SHP77 (cell line): ENCODE measurements at places on chromosomes 5 and 9.

- DNase-seq, result no peak
These were observed 136.4 kb upstream of the PCSK5 start for GRCh38 chr9:75754080-75754479.

DNA sequence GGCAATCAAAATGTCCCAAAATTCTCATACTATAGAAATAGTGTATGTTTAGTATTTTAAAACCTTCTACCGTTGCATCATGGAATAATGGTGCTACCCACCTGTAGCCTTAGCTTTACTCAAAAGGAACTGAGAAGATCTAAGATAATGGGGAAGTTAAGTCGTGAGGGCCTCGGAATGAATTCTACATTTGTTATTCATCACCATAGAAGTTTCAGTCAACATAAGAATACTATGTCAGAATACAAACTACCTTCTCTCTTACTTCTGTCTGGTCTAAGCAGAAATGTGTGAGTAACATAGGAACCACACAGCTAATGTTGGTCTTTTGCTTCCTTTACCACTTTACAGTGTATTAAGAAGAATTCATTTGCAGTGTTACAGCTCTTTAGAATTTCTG lies 43.2 kb downstream of the RFK start:
- no peak for DNase-seq

- DNase-seq, result no peak
These were observed 21.7 kb downstream of the RMI1 start for GRCh38 chr9:84002344-84002743.

DNA sequence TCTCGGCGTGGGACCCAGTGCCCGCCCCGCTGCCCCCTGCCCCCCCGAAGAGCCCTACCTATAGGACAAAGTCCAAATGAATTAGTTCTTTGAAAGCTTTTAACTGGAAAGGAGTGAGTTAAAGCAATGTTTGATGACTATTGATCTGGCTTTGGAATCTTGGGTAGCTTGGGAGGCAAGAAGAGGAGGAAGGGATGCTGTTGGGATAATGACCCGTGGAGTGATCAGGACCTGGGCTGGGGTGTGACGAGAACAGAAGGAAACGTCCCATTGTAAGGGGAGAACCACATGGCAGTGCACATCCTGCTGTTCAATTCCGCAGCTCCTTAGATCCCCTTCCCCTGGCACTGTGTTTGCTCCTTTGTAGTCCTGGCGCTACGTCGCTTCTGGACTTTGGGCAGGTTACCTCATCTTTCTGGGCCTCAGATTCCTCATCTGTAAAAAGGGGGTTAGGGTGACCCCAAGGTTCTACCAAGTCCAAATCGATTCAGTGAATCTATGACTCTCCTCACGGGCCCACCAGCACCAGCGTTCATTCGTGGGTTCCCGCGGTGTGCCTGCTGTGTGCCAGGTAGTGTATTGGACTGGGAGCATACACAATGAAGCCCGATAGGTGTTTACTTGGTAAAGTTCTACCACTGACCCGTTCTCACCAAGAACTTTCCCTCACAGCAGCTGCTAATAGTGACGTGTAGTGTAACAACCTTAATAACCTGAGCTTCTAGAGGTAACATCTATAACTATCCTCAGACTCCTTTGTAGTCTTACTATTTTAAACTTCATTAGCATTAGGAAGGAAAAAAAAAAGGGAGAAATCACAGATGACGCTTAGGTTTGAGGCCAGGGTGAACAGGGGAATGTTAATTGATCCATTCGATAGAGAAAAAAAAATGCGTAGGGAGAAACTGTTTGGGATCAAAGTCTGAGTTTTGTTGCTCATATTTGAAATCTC lies 1.1 kb upstream of the NADK2 start:
- peak; percentile 22 for DNase-seq

- no peak for DNase-seq
These were observed 8.9 kb downstream of the SMIM23 start for GRCh38 chr5:171794470-171794960.
